ENCODE measurements at places on chromosomes 4 and X.

- no peak for DNase-seq
These were observed 130.3 kb upstream of the ARSJ start for GRCh38 chr4:114109776-114110175.

- no peak for DNase-seq
These were observed 104.8 kb upstream of the ENPEP start for GRCh38 chr4:110371016-110371770.

GRCh38 chr4:110042545-110043517, 130.1 kb downstream of the EGF start:
- no peak for DNase-seq

GRCh38 chrX:48823053-48823452, 3.3 kb upstream of the ERAS start:
- DNase-seq = no peak

GRCh38 chrX:38941675-38942074, 140.4 kb downstream of the MID1IP1 start:
- DNase-seq = no peak

- no peak for DNase-seq
These were observed 427.7 kb upstream of the MAGEB2 start for GRCh38 chrX:29787656-29788055.

DNA sequence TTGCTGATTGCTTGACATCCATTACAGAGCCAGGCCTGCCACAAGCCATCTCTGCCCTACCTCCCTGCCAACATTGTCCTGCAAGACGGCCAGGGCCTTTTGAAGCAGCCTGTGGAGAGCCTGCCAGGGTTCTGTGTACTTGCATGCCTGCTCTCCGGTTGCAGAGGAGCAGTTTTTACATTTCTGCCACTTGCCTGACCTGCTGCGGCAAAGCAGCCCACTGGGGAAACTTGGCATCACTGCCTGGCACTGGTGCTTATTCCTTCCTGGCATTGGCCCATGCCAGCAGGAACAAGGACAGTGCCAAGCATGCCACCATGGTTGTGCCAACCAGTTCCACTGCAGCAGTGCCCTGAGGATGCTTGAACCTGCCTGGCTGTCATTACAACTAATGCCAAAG, 167.1 kb downstream of the NHS start:
- no peak for DNase-seq

- DNase-seq = no peak
These were observed 168.5 kb upstream of the PCDH18 start for GRCh38 chr4:137700751-137701150.

DNA sequence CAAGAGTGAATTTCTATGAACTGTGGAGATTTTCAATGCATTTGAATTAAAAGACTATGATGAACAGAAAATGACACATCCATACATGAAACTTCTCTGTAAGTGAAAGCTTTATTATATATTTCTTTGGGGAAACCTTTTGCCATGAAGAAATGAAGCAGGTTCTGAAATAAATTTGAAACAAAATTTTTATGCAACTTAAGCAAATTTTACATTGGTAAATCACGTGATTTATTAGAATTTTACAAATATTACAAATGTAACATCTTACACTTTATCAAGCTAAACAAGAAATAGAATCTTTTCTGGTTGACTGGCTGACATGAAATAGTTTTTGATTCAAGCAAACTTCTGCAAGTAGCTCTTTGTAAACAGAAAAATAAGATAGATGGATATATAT, 131.2 kb downstream of the IL1RAPL1 start:
- no peak for DNase-seq

- no peak for DNase-seq
These were observed 137.9 kb downstream of the SLC7A11 start for GRCh38 chr4:138104284-138104680.

DNA sequence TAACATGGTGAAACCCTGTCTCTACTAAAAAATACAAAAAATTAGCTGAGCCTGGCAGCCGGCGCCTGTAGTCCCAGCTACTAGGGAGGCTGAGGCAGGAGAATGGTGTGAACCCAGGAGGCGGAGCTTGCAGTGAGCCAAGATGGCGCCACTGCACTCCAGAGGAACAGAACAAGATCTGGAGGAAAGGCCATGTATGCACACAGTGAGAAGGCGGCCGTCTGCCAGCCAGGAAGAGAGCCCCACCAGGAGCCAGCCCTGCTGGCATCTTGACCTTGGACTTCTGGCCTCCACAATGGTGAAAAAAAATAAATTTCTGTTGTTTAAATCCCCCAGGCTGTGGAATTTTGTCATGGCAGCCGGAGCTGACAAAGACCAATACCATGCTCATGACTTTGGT, 28.2 kb upstream of the MSX1 start:
- DNase-seq = no peak

DNA sequence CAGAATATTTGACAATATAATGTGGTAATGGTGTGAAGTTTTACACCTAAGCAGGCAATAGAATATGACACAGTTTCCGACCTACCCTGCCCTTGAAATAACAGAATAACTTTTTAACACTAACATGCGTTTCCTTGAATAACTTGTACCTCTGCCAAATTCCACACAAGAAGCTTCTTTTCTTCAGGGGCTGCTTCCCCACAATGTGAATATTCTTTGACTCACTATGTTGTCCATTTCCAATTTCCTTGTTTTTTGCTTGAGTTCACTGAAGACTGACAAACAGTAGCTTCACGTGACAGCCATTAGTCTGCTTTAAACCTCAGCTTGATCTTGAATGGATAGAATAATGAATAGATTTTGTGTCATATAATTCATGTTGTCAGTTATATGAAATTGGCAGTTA, 14.3 kb downstream of the SHROOM3 start:
- DNase-seq = no peak

DNA sequence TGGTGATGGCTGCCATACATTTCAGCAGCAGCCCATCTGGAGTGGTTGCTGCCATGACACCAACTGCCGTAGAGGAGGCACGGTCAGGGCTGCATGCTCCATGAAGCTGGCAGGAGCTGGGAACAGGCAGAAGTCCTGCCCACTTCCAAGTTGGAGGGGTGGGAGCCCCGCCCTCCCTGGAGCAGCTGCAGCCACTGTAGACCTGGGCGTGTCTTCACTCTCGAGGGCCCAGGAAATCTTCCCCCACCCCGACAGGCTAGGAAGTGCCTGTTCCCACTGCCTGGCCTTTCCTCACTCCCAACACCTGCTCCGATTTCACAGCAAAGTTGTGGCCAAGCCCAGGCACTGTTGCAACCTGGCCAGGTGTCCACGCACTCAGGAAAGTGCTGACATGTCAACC, 42.3 kb downstream of the NALF2 start:
- DNase-seq = no peak

DNA sequence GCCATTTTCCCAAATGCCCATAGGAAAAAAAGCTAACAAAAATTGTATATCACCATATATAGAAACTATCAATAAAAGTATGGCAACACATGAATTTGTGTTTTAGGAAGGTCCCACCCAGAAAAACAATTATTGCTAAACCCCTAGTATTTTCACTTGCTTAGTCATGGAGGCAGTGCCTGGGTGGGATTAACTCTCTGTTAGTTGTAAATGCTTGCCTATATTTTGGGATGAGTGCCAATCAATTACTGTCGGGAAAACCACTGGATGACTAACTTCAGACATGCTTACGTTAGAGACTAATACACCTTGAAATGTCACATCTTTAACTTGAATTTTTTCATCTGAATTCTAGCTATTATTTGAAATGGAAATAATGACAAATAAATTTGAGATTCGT, 33.9 kb downstream of the TMPRSS11A start:
- DNase-seq = no peak

DNA sequence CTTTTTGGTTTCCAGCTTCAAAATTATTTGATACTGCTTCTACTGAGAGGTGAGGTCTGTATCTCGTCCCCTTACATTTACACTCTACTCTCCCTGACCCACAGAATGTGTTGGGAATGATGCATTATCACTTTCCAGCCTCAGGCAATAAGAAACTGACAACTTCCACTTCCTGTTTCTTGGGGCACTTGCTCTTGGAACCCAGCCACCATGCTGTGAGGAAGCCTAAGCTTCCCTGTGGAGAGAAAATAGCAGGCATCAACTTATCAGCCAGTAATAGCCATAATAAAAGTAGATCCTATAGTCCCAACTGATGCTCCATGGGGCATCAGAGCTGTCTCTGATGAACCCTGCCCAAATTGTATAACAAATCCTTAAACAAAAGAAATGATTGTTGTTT, 32.6 kb downstream of the RELL1 start:
- no peak for DNase-seq

- no peak for DNase-seq
These were observed 22.4 kb upstream of the XAGE2 start for GRCh38 chrX:52346174-52347165.

DNA sequence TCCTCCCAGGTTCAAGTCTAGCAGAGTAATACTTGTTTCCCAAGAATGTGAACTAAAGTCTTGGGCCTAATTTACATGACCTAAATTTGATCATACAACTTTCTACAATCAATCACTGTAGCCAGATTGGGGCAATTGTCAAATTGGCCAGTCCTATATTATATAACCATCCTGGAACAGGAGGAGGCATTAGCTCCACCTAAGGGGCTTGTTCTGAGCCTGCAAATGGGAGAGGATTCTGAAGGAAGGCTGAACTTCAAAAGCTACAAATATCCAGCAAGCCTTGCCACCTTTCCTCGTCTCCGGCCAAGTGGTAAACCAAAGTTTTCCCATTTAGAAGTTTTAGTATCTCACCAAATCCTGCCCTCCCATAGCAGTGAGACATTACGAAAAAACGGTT, 1289.6 kb upstream of the TENM3 start:
- no peak for DNase-seq

DNA sequence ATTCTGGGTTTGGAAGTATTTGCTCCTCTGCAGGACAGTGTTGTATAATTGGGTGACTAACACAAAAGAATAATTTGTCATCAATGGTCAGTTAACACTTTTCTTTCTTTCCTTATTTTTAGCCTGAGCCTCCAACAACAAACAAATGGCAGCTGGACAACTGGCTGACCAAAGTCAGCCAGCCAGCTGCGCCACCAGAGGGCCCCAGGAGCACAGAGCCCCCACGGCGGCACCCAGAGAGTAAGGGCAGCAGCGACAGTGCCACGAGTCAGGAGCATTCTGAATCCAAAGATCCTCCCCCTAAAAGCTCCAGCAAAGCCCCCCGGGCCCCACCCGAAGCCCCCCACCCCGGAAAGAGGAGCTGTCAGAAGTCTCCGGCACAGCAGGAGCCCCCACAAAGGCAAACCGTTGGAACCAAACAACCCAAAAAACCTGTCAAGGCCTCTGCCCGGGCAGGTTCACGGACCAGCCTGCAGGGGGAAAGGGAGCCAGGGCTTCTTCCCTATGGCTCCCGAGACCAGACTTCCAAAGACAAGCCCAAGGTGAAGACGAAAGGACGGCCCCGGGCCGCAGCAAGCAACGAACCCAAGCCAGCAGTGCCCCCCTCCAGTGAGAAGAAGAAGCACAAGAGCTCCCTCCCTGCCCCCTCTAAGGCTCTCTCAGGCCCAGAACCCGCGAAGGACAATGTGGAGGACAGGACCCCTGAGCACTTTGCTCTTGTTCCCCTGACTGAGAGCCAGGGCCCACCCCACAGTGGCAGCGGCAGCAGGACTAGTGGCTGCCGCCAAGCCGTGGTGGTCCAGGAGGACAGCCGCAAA, 106.0 kb downstream of the KLHL8 start:
- DNase-seq = no peak

DNA sequence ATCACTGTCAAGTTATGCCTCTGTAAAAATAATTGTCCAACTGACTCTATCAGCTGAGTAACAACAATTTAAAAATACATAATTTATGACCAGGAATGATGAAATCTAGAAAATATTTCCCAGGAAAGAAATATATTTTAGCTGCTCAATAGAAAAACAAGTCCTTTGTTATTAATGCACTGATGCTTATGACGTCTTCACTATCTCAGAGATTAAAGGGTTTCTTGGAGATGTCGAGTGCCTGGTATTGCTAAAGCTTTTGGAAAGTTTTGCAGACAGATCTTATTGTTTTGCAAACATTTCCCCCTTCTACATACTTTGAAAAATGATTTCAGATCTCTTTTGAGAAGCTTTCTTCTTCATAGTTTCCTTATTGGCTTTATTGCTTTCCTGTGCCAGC, 154.6 kb upstream of the RPS6KA3 start:
- no peak for DNase-seq

GRCh38 chr4:2286904-2287593, 25.1 kb upstream of the MXD4 start:
- DNase-seq = no peak

- DNase-seq = no peak
These were observed 49.0 kb downstream of the CRMP1 start for GRCh38 chr4:5843573-5844530.

DNA sequence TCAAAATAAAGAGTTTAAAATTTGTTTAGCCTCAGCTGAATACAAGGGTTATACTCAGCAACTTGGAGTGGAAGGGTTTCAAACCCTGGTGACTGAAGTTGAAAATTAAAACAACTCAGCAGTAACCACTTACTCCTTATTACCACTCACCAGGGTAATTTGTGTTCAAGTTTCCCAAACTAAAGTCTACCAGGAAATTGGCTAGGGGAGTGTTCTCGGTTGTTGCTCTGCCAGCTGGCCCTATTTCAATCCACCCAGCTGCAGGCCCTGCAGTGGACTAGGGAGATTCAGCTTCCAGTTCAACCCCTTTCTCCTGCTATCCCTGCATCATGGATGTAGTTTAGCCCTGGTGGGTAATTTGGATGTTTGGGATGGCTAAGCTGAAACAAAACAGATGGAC, 37.8 kb upstream of the EXOC1L start:
- DNase-seq = no peak

GRCh38 chr4:156321203-156321602, 367.5 kb upstream of the CTSO start:
- DNase-seq = no peak

DNA sequence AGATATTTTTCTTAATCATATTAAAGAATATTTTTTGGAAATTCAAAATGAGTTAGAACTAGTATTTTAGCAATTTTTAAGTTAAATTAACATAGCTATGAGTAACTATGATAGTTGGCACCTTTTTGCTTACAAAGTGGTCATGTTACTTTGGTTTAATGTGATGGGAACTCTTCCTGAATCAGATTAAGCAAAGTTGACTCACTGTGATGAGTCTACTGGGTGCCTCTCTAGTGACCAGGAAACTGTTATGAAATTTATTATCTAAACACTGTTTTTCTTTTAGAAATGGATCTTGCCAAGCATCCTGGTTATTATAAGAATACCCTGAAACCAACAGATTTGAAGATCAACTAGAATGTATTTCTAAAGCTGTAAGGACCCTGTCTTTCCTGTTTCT, 985.8 kb downstream of the TRAM1L1 start:
- no peak for DNase-seq

GRCh38 chr4:3387943-3388361, 53.8 kb upstream of the HGFAC start:
- DNase-seq = no peak

GRCh38 chr4:5678977-5679376, 29.4 kb downstream of the EVC2 start:
- DNase-seq = no peak

GRCh38 chrX:16914058-16914457, 32.4 kb upstream of the REPS2 start:
- DNase-seq = no peak

Measured in D721Med (cell line).